ENCODE measurements at places on chromosomes 6 and 20.

DNA sequence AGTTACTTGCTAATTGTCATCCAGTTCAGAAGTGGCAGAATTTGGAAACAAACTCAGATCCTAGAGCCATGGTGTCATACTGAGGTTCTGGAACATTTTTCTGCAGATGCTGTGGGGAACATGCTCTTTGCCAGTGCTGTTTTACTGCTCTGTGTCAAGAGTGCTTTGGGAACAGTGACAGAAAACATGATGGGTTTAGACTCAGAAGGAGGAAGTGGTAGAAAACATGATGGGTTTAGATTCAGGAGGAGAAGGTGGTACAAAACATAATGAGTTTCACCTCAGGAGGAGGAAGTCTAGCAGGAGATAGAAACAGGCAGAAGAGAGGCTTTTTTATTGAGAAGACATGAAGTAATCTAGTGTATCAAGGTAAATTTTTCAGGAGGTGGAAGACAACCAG lies 815.5 kb downstream of the DHX35 start:
- DNase-seq = no peak

GRCh38 chr6:92541448-92542060 lies 877.8 kb downstream of the EPHA7 start:
- DNase-seq = no peak

DNA sequence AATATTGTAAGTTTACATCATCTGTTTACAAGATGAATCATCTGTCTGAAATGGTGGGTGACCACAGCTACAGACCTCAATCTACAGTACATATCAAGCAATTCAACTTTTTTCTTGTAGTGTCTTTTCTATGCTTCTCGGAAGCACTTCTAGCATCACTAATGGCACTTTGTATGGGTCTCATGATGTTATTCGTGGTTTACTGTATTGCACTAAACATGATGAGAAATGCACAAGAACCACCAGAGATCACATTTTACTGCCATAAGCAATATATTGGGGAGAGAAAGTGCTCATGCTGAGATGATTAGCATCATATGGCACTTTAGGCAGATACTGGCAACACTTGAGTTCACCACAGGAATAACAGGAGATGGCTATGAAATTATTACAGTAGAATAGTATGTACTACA lies 15.4 kb upstream of the BTBD3 start:
- DNase-seq = no peak

GRCh38 chr6:120320481-120321162 lies 971.1 kb upstream of the MAN1A1 start:
- DNase-seq = no peak

- no peak for DNase-seq
Observed at GRCh38 chr20:919491-919916, 3.4 kb upstream of the ANGPT4 start.

DNA sequence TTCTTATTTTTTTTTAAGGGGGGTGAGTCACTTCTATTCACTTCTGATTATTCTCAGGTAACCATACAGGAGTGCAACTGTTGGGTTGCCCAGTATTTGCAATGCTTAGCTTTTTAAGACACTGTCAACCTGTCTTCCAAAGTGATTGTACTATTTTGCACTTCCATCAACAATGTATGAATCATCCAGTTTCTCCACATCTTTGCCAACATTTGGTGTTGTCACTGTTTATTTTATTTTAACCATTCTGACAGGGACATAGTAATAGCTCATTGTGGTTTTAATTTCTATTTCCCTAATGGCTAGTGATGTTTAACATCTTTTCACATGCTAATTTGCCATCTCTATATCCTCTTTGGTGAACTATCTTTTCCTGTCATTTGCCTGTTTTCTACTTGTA lies 1.4 kb upstream of the SLC13A3 start:
- DNase-seq = no peak

- no peak for DNase-seq
Observed at GRCh38 chr6:24517659-24518543, 23.1 kb downstream of the ALDH5A1 start.

DNA sequence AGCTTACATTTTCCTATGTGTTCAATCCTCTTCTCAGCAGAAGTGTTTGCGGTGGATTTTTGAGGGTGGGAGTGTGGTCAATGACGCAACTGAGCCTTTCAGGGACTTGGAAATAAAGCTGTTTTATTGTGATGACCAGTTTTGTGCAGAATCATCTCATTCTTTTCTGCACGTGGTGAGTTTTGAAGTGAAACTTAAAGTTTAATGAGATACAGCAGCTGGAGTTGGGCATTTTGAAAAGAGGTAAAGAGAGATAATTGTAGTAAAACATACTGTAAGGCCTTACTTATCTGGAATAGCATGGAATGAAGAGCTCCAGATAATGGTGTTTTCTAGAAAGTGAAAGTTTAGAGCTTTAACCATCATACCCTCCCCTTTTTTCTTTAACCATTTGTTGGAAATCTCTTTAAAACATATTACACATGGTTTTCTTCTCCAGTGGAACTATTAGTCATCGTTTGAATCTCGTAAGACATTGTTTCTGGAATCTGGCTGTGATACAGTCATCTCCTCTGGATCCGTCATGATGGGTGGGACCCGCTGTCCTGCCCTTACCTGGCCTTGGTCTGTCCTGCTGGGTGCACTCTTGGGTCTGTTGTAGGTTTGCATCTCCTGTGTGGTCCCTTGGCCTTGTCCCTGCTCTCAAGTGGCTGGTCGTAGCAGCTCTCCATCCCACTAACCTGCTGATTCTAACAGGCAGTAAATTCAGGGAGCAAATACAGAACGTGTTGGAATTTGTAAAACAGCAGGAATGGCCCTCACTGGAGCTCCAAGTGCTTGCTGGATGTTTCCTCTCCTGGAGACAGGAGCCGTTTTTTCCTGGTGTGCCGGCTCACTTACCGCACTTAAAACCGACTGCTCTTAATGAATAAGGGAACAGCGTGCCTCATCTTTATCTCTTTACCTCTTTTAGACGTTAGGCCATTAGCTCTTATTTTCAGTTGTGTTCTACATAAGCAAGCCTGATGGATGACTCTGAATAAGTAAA lies 29.8 kb downstream of the UST start:
- DNase-seq = no peak

DNA sequence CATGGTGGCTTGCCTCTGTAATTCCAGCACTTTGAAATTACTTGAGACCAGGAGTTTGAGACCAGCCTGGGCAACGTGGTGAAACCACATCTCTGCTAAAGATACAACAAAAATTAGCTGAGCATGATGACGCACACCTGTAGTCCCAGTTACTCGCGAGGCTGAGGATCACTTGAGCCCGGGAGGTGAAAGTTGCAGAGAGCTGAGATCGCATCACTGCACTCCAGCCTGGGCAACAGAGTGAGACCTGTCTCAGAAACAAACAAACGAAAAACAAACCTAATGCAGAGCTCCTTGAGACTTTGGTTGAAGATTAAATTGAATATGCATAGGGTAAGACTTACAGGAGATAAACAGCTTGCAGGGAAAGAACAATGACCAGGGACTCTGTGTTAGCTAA lies 80.8 kb downstream of the SCAF8 start:
- no peak for DNase-seq

DNA sequence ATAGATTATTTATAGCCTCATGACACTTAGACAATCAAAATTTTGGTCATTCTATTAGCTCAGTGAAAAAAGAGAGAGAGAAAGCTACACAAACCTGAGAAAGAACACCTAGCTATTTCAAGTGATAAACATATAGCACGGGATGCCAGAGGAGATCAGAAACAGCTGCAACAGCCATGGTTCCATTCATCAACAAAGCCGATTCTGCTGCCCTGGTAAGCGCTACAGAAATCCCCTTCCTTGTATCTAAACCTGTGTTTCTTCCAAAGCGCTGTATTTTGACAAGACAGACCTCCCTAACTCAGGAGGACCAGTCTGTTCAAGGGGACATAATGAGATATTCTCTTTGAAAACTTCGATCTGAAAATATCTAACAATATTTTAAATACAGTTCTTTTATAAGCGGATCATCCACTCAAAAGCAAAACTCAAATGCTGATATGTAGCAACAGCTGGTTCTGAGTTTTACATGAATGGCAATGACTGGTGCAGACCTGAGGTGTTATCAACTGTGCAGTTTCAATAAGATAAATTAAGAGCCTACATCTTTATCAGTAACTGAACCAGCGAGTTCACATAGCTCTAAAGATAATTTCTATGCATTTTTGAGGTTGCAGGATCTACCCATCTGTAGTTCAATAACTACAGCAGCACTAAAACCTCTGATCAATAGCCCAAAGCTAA lies 447.8 kb downstream of the FRK start:
- DNase-seq = no peak

- no peak for DNase-seq
Observed at GRCh38 chr6:117985916-117986315, 78.9 kb downstream of the SLC35F1 start.

DNA sequence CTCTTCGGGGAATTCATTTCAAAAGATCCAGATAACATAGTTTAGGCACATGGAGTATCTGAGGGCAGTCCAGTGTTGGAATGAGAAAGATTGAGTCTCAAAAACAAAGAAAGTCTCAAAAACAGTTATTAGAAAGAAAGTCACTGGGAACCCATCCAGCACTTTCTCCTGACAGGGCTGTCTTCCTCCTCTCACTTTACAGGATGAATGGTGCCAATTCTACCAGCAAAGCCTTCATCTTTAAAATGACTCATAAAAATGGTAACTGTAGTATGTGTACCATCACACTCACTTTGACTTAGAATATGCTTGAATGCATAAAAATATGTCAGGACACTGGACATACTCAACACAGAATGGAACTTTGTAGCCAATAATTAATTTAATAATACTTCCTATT lies 71.3 kb downstream of the SLC22A3 start:
- DNase-seq = no peak

DNA sequence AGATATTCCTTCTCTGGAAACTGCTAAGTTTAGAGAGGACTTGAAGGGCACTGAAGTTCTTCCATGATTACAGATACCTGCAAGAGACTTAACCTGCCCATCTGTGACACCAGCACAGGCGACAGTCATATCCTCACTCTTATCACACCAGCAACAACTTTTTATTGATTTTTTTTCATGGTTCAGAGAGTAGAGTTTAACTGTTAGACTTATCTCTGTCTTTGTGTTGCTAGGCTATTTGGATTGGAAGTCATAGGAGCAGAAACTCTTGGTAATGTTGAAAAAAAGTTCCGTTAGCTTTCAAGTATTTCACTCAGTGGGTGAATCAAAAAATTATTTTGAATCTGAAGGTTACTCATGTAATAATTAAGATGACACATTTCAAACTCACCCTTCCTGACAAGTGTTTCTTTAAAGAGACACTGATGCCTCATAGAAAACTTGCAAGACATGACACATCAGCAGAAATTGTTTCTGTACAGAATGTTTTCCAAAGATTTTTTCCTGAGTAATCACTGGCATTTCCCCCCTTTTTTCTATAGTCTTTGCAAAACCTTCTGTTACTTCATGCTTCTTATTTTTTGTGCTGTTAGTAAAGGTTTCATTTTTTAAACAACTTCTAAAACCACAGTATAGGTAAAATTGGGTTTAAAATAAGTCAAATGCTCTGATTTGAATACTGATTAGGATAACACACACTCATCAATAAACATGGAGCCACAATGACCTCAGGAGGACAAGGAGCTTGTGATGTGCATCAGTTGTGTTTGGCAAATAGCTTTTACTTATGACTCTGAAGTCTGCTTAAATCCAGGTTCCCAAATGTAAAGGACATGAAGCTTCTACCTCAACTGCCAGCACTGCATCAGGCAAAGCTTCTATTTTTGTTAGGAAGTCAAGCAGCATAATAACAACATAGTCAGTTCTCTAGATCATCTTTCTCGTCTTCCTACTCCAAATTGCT lies 252.9 kb upstream of the MAN1A1 start:
- no peak for DNase-seq

GRCh38 chr6:44049163-44049988 lies 77.9 kb downstream of the MRPL14 start:
- no peak for DNase-seq

DNA sequence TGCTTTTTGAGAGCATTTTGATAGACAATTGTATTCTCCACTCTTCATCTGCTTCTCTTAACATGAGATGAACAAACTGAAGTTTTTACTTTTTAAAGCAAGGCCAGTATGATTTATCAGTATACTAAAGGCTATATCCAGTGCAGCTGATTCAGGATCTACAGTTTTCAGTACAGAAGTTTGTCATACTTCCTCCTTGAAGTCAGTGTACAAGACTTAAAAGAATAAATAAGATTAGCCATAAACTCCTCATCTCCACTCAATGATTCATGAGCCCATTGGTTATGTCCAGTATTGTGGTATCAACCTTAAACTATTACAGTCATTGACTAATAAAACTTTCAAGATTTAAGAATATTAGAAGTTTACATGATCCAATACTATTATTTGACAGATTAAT lies 374.8 kb upstream of the EPHA7 start:
- DNase-seq = no peak

DNA sequence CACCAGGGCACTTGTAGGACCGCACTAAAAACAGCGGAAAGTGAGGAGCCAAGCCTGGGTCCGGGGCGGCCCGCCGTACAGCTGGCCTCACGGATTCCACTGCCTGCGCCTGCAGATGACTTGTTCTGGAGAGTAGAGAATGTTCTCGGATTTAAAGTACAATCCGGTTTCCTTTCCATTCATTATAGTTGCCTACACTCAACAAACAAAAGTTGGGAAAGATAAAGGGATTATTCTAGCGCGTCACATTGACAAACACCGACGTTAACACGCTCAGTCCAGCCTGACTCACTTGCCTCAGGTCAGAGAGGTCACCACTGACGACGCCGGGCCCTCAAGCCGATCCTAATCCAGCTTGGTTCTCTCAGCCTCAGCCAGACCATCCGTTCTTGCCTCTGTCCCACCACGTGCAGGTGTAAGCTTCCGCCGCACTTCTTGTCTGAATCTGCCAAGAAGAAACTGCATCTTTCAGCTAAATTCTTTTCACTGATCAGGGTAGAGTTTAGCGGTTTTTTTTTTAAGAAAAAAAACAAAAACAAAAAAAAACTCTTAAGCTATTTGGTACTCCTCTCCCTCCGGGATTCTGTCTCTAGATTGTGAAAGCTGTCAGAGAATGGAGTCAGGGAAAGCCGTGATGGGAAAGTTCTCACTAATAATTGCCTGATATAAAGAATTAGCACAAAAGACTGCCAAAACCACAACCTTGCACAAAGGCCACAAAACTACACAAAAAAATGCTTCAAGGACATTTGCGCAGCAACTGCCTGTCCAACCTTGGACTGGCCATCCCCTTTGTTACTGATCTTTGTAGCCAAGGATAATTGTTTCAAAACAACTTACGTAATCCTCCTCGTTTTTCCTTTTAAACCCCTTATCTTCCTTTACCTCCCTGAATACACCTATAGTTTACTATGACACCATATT lies 1.1 kb upstream of the PHF10 start:
- no peak for DNase-seq

- no peak for DNase-seq
Observed at GRCh38 chr6:23873161-23873560, 252.9 kb upstream of the NRSN1 start.
